Calu3 (cell line): ENCODE measurements at places on chromosomes 16 and 17. TPM values are rescaled to one million over a fixed set of nuclear protein-coding genes. Genes with fewer than 3 reads are reported as not detected.

The PTX4 gene
- total RNA-seq: not detected in 2 replicates

DNA sequence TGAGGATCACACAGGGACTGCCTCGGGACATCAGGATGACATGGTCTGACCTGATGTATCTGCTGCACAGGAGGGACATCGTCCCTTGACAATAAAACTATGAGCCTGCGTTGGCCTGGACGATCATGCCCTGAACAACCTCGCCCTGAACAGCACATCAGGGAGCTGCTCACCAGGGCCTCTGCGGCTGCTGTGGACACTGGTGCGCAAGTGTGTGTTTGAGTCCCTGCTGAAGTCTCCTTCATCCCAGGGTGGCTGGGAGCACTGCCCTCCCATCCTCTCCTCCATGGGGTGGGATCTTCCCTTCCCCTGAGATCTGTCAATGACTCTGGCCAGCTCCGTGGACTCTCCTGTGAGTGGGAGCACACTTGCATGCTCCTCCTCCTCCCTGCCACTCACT, 257.8 kb downstream of the RBFOX3 start:
- no peak for DNase-seq

GRCh38 chr17:41665566-41666236, 23.0 kb upstream of the EIF1 start:
- peak; percentile 99 for DNase-seq

The NACA2 gene
- not detected in 2 replicates for total RNA-seq

The CACNG3 gene
- not detected in 2 replicates for total RNA-seq

The SHBG gene
- total RNA-seq: 0.39 TPM in 1 of 2 replicates, not detected in the other

DNA sequence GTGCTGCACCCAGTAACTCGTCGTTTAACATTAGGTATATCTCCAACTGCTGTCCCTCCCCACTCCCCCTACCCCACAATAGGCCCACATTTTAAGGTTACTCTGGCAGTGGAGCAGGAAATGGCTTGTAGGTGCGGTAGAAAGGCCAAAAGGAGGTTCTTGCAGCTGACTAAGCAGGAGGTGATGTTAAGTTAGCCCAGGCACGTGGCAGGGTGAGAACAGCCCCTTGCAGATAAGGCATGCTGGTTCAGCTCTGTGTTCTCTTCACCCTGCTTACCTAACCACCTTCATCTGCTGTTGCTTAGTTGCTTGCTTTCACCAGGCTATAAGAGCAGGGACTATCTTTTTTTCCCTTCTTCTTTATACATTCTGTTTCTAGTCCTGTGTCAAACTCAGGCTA, 1082.8 kb upstream of the RBFOX1 start:
- no peak for DNase-seq

The C17orf78 gene
- total RNA-seq: not detected in 2 replicates

GRCh38 chr17:34663714-34664113, 84.3 kb downstream of the TMEM132E start:
- DNase-seq: no peak

DNA sequence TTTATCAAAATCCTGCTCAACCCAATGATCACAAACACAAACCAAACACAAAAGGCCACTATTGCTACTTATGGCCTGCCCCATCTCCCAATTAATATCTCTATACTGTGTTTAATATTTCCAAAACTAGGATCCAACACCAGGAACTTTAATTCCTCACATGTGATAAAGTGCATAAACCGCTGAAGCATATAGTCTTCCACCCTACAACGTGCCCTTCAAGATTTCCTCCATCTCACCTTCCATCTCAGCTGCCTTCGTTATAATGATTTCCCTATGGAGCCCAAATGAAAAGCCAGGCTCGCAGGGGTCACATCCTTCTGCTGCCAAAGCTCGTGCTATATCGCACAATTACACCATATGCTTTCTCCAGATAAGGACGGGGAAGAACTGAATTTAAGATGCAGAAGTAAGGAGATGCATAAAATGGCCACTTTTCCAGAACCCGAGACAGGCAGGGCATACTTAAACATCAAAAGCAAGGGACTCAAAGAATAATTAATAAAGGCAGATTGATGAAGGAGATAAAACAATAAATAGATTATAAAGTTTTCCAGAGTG, 1.8 kb downstream of the MYH10 start:
- DNase-seq: no peak

The SPNS2 gene
- 63.4 and 104 TPM in 2 replicates for total RNA-seq

- no peak for DNase-seq
Measured at GRCh38 chr16:53870831-53871230, 166.9 kb downstream of the FTO start.

DNA sequence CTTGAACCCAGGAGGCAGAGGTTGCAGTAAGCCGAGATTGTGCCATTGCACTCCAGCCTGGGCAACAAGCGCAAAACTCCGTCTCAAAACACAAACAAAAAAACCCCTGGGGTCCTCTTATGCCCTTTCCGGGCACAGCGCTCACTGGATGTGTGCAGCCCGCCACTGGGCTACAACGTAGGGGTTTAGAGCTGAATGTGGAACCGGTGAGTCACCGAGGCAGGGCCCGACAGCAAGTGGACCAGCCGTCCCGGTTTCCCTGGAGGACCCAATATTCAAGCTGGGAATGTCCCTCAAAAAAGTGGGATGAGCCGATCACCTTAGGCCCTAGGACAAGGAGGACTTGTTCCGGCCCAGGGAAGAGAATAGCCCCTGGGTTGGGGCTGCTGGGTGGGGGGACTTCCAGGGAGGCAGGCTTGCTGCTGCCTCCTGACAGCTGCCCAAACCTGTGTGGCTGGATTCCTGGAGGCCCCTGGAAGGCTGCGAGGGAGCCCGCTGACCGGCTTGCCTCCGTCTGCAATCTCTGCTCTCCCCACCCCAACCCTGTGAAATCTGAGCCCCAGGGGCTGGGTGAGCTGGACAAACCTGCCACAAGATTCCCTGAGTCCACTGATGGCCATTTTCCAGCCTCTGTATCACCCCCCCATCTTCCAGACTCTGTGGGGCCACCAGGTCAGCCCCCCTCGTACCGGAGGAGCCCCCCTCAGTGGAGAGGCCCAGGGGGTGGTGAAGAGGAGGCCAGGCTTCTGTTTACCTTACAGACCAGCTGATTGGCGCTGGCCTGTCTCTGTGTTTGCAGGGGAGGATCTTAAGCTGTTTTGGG, 2.9 kb upstream of the CLDN9 start:
- DNase-seq: peak; percentile 98

The TAF1C gene
- total RNA-seq: 77.4 and 78.5 TPM in 2 replicates

DNA sequence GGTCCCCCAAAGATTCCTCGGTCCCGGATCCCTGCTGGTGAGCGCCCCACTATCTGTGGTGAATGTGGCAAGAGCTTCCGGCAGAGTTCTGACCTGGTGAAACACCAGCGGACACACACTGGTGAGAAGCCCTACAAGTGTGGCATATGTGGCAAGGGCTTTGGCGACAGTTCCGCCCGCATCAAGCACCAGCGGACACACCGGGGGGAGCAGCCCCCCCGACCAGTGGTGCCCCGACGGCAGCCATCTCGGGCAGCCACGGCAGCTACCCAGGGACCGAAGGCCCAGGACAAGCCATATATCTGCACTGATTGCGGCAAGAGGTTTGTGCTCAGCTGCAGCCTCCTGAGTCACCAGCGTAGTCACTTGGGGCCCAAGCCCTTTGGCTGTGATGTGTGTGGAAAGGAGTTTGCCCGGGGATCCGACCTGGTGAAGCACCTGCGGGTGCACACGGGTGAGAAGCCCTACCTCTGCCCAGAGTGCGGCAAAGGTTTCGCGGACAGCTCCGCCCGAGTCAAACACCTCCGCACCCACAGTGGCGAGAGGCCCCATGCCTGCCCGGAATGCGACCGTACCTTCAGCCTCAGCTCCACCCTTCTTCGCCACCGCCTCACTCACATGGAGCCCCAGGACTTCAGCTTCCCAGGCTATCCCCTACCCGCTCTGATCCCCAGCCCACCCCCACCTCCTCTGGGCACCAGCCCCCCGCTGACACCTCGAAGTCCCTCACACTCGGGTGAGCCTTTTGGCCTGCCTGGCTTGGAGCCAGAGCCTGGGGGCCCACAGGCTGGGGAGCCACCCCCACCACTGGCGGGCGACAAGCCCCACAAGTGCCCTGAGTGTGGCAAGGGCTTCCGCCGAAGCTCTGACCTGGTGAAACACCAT, 2.8 kb downstream of the ZNF48 start:
- DNase-seq: no peak

DNA sequence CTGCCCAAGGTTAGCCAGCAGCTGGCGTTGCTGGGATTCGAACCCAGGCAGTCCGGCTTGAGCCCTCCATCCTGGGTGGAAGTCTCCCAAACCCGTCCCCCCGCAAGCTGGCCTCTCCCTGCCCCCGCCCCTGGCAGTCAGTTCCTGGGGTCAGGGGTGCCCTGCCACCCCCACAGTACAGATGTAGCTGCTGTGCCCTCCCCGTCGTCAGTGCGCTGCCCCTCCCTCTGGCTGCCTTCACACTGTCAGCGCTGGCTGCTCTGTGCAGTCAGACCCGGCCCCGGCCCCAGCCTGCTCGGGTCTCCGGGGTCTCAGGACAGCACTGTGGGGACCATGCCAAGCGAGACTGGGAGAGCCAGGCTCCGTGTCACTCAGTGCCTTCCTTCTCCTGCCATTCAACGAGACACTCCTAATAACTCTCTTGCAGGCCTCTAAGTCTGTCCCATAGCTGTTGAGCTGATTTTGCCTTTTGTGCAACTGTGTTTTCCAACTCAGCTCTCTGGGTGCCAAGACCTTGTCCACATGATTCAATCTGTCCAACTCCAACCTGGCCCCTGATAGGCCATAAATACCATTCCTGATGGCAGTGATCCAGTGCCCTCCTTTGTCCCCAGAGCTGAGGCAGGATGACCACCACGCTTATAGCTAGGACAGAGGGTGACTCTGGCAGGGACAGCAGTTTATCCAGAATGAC, 55.5 kb upstream of the IL34 start:
- no peak for DNase-seq

DNA sequence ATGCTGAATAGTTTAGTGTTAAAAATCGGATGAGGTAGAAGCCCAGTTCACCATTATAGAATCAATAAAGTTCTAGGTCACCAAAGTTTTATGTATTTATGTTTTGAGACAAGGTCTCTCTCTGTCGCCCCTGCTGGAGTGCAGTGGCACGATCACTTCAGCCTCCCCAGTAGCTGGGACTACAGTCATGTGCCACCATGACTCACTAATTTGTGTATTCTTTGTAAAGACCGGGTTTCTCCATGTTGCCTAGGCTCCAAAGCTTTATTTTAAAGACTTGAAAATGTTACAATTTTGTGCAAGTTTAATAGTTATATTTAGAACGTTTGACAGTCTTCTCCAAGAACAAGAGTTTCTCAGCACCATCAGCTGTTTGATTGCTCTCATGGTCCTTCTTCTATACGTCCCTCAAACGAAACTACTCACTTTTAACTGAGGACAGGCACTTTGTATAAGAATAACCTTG, 32.1 kb downstream of the NDE1 start:
- peak; percentile 69 for DNase-seq

- DNase-seq: peak; percentile 13
Measured at GRCh38 chr17:20008242-20009051, 712 bp upstream of the SPECC1 start.

The SLC22A31 gene
- 0.52 and 2.0 TPM in 2 replicates for total RNA-seq

DNA sequence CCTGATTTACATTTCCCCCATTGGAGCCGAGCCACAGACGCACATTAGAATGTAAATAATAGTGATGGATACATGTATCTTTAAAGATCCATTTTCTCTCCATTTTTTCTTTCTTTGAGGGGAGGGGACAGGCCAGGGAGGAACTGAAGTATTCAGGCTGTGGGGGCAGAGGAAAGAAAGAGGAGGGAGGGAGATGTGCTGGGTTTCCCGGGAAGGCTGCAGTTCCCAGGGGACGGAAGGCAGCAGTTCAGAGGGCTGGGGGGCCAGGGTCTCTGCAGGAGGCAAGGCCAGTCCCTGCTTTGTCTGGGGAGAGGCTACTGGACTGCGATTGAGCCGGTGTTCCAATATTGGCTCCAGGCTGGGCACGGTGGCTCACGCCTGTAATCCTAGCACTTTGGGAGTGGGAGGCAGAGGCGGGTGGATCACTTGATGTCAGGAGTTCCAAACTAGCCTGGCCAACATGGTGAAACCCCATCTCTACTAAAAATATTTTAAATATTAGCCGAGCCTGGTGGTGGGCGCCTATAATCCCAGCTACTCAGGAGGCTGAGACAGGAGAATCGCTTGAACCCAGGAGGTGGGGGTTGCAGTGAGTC, 94.2 kb upstream of the LHX1 start:
- no peak for DNase-seq

The GPR179 gene
- total RNA-seq: 0.45 and 0.69 TPM in 2 replicates

The ST6GALNAC1 gene
- total RNA-seq: 52.2 and 52.4 TPM in 2 replicates

DNA sequence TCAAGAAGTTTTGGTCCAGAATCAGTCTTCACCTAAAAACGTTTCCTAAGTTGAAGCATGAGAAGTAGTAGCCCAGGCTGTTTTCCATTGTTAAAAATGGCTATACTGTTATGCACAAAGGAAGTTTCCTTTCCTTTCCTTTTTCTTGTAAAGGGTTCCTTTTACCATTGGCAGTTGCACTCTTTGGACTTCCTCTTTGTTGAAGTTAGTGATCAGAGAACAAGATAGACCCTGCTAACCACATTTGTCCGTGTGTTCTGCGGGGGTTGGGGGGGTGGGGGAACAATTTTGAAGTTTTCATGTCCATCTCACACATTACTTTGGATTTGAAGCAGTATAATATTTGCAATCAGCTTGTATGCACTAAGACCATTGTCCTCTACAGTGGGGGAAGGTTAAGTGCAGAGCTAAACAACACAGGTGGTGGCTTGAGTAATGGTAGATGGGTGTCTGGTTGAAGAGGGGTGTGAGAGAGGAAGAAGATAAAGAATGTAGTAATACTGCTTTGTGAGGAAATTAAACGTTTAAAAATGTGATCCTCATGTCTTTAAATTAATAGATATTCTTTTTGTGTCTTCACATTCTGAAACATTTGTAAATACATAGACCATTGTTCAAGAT, 1.4 kb downstream of the LPCAT2 start:
- no peak for DNase-seq

DNA sequence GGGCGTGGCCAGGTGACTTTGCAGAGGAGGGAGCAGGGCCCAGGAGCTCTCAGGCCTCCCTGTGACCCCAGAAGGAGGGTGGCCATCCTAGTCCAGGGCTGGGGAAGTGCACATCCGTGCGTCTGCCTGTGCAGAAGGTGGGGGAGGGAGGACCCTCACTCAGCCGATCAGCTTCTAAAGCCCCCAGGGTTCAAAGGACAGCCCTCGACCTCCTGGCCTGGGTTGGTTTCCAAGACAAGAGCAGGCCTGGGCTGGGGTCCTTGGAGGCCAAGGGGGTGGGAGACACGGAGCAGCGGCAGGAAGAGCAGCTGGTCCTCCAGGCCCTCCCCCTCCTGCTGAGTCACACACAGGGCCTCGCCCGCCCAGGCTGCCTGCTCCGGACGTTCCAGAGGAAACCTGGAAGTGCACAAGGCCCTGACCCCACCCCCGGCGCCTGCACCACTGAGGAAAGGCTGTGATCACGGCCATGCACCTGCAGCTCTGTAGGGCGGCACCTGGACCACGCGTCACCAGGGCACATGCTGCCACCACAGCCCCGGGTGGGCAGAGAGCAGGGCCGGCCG, 67.1 kb upstream of the ZNF469 start:
- DNase-seq: peak; percentile 81
